Thyroid gland (tissue), 4 donors: ENCODE measurements at places on chromosomes 3 and 15. TPM values are rescaled to one million over a fixed set of nuclear protein-coding genes. Genes with fewer than 3 reads are reported as not detected.

PLSCR4 gene
- 61.6 TPM for total RNA-seq

ABI3BP gene
- 101 TPM for total RNA-seq

SI gene
- not detected for total RNA-seq

SCN10A gene
- not detected for total RNA-seq

DNA sequence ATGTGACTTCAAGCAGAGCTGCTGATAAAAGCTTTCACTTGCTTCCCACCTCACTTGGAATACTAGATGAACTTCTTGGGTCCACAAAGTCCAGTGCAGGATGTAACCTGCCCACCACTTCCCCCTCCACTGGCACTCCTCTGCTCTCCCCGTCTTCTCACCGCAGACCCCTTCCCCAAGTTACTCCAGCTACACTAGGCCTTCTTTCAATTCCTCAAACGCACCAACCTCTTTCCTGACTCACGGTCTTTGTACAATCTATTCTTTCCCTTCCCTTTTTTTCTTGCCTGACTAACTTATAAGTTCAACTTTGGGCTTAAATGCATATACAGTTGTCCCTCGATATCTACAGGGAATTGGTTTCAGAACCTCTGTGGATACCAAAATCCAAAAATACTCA lies 5.2 kb upstream of the ATP13A3 start:
- no peak overlapping the region for H3K4me3 ChIP-seq
- DNase-seq = no peak
- H3K36me3 ChIP-seq = no peaks in the 10 kb centered on the region
- peaks cover 51% of the 10 kb centered on the region for H3K4me1 ChIP-seq
- H3K27ac ChIP-seq = no peak overlapping the region
- no peaks in the 10 kb centered on the region for H3K27me3 ChIP-seq

- no peak overlapping the region for H3K27ac ChIP-seq
- DNase-seq = no peak
- H3K4me1 ChIP-seq = peaks cover 10% of the 10 kb centered on the region
- no peaks in the 10 kb centered on the region for H3K27me3 ChIP-seq
- H3K36me3 ChIP-seq = no peaks in the 10 kb centered on the region
Observed at GRCh38 chr3:48015431-48016180, 610 bp downstream of the MAP4 start.

DNA sequence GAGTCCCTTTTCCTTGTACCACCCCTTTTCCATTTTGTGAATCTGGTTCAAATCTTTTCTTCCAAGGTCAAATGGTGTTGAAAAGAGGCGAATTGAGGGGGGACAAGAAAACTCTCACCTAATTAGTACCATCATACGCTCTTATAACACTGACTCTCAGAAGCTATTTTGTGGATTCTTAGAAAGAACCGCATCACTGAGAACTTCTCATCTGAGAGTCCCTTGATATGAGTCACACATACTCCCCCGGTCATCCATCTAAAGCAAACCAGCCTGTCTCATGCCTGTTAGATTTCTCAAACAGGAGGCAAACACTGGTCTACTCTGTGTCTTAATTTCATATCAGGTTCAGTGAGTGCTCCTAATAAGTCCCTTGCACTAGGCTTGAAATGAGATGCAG lies 76.5 kb upstream of the SPRED1 start:
- peak; percentile 22 for DNase-seq
- peaks cover 11% of the 10 kb centered on the region for H3K4me1 ChIP-seq
- no peaks in the 10 kb centered on the region for H3K27me3 ChIP-seq
- no peaks in the 10 kb centered on the region for H3K36me3 ChIP-seq
- H3K4me3 ChIP-seq = no peak overlapping the region
- no peak overlapping the region for H3K27ac ChIP-seq

DNA sequence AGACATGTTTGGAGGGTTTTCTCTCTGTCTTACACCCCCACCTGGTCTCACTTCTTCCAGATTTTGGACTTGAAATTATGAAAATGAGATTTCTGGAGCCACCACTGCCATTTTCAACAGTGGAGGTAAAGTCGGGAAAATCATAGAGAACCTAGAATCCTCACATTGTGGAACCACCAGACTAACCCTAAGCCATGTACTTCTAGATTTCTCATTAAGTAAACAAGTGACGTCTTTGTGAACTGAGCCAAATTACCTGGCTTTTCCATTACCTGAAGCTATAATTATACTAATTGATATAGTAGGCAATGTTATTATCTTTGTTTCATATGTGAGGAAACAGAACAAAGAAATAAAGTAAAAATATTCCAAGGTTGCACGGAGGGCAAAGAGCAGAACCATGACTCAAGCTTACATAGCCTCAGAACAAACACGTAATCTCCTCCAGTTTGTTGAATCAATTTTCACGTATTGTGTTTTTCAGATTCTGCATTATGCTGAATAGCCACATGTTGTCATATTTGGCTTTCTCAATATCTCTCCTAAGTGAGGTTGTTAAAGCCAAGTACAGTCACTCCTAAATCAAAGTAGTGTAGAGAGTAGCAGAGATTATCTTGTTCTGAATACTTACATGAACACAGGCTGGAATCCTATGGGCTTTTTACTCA lies 101.3 kb upstream of the CMC1 start:
- no peaks in the 10 kb centered on the region for H3K27me3 ChIP-seq
- no peak for DNase-seq
- H3K4me1 ChIP-seq = no peaks in the 10 kb centered on the region
- H3K4me3 ChIP-seq = no peak overlapping the region

DNA sequence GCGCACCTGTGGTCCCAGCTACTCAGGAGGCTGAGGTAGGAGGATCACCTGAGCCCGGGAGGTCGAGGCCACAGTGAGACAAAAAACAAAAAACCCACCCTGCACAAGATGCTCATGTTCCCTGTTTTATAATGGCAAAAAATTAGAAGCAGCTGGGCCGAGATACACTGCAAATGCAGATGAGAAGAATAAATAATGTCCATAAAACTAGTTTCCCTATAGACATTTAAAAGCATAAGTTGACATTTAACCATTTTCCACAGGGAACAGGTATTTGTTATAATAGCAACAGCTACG lies 537 bp upstream of the SCAP start:
- H3K36me3 ChIP-seq = no peaks in the 10 kb centered on the region
- H3K27ac ChIP-seq = peak overlapping the region; percentile 89
- DNase-seq = no peak

- H3K36me3 ChIP-seq = no peaks in the 10 kb centered on the region
- H3K27me3 ChIP-seq = no peaks in the 10 kb centered on the region
- no peak overlapping the region for H3K27ac ChIP-seq
- H3K4me1 ChIP-seq = no peaks in the 10 kb centered on the region
Observed at GRCh38 chr15:86295511-86295910, 215.8 kb downstream of the AGBL1 start.

DNA sequence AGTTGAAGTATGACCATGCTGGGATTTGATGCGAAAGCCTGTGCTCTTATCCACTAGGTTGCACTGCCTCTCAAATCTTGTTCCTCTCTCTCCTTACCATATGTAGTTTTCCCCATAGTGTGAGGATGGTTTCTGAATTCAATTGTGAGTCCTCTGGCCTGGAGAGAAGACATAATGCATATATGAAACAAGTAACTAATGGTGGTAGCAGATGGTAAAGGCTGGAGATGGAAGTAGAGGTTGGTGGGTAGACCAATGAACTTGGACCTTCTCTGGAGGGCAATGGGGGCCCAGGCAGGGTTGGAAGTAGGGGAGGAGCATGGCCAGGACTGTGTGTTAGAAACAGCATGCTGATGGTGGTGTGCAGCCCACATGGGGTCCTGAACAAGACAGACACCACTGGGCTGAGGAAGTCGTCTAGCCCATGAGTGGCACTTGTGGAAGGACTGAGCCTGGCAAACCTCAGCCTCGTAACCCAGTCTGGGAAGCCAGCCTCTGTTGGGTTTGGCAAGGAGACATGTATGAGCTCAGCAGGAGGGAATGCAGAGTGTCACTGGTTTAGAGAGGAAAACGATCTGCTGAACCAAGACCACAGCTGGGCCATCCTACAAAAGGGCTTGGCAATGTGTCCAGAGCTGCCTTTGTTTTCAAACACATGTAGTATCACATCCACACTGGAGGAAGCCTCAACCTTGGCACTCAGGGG lies 18.5 kb upstream of the LMCD1 start:
- peak overlapping the region; percentile 40 for H3K27ac ChIP-seq
- no peaks in the 10 kb centered on the region for H3K36me3 ChIP-seq
- peaks cover 7% of the 10 kb centered on the region for H3K4me1 ChIP-seq
- peak; percentile 78 for DNase-seq
- no peaks in the 10 kb centered on the region for H3K27me3 ChIP-seq

DNA sequence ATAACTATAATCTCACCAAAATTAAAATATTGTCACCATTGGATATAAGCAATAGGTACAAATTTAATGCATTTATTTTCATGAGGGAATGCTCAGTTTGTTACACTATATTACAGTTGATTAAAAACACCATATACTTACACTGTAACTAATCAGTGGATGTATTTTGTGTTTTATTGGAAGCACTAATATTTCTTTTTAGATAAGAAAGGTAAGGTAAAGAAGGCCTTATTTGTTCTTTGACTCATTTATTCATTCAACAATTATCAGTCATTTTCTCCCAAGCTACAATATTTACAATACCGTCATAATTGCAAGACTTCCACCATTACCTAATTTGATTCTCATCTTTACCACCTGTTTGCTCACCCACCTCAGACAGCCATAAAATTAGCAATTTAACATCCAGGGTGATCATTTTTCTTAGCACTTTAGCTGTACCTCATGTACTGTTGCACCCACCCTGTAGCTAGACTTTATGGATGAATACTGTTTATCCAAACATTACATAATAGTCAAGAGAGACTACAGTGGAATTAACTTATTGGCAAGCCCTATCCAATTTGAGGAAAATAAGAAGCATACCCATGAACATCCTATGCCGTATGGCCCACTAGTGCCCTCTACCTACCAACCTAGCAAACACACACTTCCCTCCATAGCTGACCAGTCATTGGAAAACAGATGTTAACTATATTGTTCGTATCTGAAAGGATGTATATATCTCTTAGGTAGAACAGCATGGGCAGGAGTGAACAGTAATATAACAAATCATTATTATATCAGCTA lies 229.6 kb downstream of the BBX start:
- DNase-seq = no peak
- H3K27ac ChIP-seq = no peak overlapping the region
- no peaks in the 10 kb centered on the region for H3K4me1 ChIP-seq
- H3K4me3 ChIP-seq = no peak overlapping the region
- no peaks in the 10 kb centered on the region for H3K36me3 ChIP-seq

- H3K4me3 ChIP-seq = no peak overlapping the region
- peaks cover 38% of the 10 kb centered on the region for H3K4me1 ChIP-seq
- no peaks in the 10 kb centered on the region for H3K36me3 ChIP-seq
- no peaks in the 10 kb centered on the region for H3K27me3 ChIP-seq
Observed at GRCh38 chr15:61063875-61064320, 165.2 kb downstream of the RORA start.

DNA sequence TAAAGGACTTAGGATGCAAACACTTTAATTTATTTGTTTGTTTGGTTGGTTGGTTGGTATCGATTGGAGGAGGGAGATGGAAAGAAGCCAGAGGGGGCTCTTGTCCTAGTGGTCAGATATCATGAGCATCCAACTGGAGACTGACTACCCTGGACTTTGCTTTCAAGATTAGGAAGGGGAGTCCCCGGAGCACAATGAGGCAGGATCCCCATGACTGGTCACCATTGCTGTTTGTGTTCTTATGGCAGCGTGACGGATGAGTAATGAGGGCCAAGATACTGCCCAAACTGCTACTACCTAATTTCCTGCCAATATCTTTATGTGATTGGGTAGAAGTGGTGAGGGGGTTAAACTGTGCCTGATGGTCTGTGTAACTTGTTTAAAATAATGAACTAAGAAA lies 354.6 kb upstream of the ROPN1 start:
- no peaks in the 10 kb centered on the region for H3K36me3 ChIP-seq
- H3K27me3 ChIP-seq = no peaks in the 10 kb centered on the region
- no peak overlapping the region for H3K27ac ChIP-seq
- no peaks in the 10 kb centered on the region for H3K4me1 ChIP-seq
